ENCODE measurements at places on chromosomes 6 and 20.

- no peak for DNase-seq
Measured at GRCh38 chr6:149316108-149316727, 1.3 kb upstream of the TAB2 start.

- peak; percentile 80 for DNase-seq
Measured at GRCh38 chr6:17042422-17043147, 59.3 kb upstream of the STMND1 start.

- no peak for DNase-seq
Measured at GRCh38 chr6:55901765-55902270, 26.4 kb upstream of the BMP5 start.

- no peak for DNase-seq
Measured at GRCh38 chr20:64011366-64011779, 24.6 kb upstream of the C20orf204 start.

GRCh38 chr6:47665112-47665511 is 33.3 kb upstream of the ADGRF4 start:
- DNase-seq = no peak

DNA sequence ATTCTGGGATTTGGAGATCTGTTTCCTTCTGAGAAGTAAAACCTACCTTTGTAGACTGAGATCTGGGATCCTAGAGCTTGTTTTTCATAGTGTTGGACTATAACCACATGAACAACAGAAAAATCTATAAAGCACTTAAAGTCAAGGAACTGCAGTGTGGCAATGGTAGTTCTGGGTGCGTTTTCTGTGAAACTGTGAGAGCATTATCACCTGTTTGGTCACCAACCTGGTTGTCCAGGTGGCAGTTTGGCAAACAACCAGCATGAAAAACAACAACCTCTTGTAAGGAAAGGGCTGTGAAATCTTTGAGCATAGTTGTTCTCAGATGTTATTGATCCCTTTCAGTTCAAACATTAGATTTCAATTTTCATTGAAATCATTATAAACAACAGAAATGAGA is 215.8 kb upstream of the CITED2 start:
- DNase-seq = no peak

DNA sequence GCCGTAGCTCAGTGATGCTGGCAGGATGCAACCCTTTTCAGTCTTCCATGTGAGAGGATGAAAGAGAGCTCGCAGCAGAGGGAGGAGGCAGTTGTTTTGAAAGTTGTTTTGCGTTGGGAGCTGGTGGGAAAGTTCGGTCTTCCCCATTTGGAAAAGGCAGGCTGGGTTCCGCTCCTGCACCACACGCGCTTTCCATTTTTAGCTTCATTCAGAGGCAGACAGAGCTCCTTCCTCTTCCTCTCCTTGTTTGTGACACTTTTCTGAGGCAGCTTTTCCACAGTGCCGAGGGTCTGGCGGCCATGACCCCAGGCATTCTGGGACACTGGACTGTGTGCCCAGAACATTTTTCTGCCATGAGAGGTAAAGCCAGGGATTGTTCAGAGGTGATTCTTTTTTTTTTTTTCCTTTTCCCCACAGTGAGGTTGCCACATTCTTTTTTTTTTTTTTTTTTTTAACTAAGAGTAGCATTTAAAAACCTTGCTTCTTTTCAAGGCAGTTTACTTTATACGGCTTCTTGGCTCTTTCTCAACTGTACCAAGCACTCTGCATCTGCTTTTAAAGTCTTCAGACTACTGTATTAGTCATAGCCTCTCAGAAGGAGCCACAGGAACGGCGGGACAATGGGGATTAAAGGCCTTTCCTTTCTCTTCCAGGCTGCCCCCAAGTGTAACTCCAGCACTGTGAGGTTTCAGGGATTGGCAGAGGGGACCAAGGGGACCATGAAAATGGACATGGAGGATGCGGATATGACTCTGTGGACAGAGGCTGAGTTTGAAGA is 1.6 kb downstream of the PRDM1 start:
- peak; percentile 90 for DNase-seq

- peak; percentile 94 for DNase-seq
Measured at GRCh38 chr6:4316867-4317400, 181.6 kb upstream of the ECI2 start.

DNA sequence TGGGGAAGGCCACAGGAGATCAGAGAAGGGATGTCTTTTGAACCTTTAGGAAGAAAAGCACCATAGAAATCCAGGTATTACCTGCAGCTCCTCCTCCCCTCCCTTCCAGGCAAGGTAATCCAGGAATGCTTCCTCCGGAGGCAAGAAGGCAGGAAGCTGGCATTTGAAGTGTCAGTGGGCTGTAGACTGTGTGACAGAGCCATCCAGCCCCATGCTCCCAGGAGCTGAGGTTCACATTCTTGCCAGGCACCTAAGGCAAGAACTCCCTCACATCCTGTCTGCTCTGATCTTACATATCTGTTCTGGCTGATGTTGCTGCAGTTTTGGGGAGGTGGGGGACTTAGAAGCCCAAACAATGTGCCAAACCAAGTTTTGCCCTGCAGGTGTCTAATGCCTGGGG is 27.8 kb upstream of the SCUBE3 start:
- no peak for DNase-seq

DNA sequence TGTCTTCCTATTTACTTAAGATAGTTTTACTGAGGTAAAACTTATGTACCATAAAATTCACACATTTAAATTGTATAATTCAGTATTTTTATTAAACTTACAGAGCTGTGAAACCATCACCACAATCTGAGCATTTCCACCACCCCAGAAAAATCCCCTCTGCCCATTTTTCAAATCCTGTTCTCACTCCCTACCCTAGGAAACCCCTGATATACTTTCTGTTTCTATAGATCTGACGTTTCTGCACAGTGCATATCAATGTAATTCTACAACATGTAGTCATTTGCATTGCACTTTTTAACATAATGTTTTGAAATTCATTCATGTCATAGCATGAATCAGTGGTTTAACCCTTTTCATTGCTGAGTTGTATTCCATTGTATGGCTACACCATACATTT is 96.7 kb upstream of the OPRM1 start:
- no peak for DNase-seq

DNA sequence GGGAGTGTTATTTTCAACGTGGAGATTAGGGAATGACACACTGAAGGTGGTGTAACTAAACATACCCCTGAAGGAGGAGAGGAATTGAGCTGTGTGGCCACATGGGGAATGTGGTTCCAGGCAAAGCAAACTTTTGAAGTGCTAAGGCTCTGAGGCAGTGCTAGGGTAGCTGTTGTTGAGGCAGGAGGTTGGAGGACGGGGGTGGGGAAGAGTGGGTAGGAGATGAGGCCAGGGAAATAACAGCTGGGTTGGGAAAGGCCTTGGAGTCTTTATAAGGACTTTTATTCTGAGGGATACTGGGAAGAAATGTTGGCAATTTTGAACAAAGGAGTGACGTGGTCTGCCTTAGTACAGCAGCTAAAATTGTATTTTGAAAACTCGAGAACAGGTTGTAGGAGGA is 13.0 kb downstream of the RPRD1B start:
- DNase-seq = no peak

- DNase-seq = no peak
Measured at GRCh38 chr6:148306286-148306685, 36.4 kb upstream of the SASH1 start.

DNA sequence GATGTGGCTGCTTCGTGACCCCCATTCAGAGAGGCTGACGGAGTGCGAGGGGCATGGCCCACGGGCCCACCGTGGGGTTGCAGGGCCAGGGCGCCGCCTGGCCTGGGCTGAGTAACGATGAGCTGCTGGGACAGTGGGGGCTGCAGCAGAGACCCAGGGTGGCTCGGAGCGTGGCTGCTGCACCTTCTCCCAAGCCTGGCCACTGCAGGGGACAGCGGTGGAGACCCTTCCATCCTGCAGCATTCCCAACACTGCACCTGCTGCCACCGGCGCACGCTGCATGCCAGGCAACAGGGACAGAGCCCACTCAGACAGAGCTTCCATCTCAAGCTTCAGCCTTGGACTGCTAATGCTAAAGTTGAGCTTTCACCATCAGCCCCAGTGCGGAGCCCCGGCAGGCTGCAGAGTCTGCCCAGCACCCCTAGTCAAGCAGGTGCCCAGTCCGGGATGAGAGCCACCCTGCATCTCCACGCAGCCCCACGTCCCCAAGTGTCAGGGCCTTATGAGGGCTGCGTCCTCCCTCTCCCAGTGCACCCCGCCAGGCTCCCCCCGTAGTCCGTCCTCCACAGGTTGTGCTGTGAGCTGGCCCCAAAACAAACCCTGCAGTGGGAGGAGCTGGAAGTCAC is 89.4 kb upstream of the AFDN start:
- DNase-seq = no peak

DNA sequence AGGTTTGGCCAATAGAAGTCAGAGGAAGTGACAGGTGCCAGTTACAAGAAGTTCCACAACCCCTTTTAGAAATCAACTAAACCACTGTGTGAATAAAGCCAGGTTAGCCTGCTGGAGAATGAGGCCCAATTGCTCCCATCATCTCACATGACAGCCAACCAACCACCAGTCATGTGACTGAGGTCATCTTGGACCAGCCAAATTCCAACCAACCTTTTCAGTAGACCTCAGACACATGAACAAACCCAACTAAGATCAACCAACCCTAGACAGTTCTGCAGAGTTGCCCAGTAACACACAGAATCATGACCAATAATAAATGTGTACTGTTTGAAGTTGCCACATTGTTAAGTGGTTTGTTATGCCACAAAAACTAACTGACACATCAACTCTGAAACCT is 44.6 kb upstream of the GGTLC1 start:
- DNase-seq = no peak
